ENCODE measurements at places on chromosomes 2 and 18.

GRCh38 chr2:140063356-140063755 lies 1283.2 kb upstream of the NXPH2 start:
- no peak for DNase-seq

DNA sequence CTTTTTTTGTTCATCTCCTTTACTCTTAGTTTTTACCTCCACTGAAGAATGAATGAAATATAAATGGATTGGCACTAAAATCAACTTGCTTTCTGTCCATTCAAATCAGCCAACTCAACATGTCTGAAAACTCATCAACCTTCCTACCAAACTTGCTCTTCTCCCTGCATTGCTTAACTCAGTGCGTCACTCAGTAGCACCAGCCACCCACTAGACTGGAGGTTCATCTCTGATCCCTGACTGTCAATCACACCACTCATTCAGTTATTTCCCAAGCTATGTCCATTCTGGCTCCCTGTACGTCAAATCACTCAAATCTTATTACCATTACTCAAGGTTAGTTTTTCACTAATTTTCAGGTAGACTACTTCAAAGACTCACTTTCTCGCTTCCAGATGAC lies 75.2 kb upstream of the RBMS1 start:
- no peak for DNase-seq

DNA sequence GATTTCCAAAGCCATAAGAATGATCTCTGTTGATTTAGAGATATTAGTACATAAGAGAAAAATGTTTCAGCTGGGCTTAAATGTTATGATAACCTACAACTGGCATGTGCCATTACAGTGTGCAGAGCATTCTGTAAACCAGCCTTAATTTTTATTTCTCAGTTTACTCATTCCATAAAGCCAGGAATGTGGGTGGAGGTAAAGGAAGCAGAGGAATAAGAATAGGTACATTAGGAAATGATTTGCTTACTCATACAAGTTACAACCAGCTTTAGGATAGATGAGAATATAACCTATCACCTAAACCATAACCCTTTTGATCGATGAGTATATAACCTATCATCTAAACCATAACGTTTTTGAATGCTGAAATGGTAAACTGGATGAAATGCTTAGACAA lies 1394.7 kb upstream of the ACVR2A start:
- no peak for DNase-seq

DNA sequence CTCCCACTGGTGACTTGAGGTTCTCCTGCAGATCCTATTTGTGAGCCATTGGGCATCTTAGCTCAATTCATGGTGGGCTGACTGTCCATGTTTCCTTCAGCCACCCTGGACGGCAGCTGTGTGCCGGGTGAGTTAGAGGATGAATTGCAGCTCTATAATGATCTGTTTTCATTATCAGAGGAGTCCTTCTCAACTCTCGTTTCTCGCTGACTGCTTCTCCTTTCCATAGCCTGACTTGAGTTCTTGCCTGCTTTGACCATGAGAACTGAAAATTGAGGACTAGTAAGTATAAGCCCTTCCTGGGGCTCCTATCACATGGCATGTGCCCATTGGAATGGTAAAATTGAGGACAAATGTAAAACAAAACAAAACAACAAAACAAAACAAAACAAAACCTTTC lies 121.8 kb downstream of the CDC42EP3 start:
- DNase-seq, result peak; percentile 80

DNA sequence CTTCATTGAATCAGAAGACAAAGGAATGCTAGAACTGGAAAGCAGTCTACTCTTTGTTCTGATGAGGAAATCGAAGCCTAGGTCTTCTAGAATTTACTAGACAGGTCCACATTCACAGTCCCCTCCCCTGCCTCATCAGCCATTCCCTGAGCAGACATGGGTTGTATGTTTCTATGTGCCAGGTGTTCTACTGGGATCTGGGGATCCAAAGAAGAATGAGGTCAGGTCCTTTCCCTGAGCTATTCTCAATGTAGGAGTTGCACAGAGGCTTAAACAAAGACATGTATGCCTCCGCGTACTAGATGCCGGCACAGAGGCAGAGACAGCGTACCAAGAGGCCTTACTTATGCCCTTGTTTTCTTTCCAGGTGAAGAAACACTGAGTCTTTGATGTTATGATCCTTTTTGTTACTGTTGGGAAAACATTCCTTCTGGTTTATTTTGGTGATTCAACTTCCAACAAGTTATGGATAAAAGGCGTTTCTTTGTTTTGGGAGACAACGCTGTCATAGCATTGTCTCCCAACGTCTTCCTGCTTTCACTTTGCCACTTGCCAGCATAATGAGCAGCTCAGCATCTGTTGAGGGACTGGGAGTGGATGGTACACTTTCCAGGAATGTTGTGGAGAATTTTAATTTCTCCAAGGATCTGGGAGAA lies 174.4 kb downstream of the ALPK2 start:
- no peak for DNase-seq

GRCh38 chr2:154189953-154190352 lies 318.2 kb downstream of the GALNT13 start:
- DNase-seq, result no peak

GRCh38 chr2:145592361-145592760 lies 1072.4 kb upstream of the ZEB2 start:
- no peak for DNase-seq

GRCh38 chr2:199382091-199382490 lies 75.6 kb downstream of the SATB2 start:
- DNase-seq, result no peak

DNA sequence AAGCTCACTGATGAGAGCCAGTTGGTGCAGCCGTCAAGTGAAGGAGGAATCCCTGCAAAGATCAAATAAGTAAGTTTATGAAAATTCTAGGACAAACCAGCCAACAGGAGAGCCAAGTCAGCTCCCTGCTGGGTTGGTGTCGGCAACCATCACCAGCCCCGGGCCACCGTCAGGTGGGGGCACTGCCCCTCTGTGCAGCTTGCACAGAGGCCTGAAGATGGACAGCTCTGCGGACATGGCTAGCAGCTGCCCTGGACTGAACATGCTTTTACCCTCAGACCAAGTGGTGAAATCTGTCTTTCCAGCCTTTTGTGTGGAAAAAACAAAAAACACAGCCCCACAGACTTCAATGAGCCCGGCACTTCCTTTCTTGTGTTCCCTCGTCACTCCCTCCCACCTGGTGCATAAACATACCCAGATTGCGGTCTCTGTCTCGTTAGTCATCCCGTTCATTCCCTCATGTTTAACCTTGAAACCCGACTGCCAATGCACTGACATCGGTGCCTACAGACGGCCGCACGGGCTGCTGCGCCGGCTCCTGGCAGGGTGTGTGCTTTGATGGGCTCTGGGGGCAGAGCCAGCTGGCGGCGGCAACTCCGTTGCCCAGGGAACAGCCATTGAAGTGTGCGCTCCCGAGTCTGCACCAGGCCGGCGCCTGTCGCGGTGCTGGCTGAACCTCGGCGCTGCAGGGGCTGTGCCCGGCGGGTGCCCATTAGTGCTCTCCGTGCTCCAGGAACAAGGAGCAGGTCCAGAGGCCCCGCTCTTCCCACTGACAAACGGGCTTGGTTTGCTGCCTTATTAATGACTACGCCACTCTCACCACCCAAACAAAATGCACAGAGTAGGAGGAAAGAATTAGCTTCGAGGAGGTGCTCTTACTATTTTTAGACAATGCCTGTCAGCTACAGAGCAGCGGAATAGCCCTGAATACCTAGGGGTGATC lies 95.3 kb downstream of the EIPR1 start:
- no peak for DNase-seq

DNA sequence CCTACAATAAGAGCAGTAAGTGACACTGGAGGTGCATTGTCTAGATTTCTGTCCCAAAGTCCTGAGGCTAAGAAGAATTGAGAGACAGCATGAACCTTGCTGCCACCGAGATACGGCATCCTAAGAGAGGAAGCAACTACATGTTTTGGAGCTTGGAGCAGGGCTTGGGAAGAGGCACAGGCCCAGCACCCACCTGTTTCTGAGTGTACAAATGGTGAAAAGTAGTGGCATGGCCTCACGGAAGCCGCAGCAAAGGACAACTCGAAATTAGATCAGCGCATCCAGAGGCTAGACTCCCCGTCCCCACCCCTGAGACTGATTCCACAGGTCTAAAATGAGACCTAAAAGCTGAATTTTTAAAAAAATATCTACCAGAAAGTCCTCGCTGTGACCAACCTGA lies 127.5 kb downstream of the PTGR3 start:
- no peak for DNase-seq

DNA sequence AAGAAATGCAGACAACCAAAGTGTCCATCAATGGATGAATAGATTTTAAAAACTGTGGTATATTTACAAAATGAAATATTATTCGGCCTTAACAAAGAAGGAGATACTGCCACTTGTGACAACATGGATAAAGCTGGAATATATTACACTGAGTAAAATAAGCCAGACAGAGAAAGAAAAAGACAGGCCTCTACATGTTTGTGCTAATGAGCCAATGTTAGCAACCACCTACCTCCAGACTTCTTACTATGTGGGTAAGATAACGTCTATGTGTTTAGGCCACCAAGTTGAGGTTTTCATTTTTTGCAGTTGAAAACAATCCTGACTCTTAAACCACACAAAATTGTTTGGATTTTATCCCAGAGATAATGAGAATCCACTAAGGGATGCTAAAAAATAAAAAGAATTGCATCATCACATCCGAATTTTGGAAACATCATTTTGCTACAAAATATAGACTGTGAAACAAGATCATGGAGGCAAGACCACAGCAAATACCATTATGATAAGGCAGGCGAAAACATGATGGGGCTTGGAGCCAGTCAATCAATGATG lies 47.0 kb downstream of the EVA1A start:
- no peak for DNase-seq

DNA sequence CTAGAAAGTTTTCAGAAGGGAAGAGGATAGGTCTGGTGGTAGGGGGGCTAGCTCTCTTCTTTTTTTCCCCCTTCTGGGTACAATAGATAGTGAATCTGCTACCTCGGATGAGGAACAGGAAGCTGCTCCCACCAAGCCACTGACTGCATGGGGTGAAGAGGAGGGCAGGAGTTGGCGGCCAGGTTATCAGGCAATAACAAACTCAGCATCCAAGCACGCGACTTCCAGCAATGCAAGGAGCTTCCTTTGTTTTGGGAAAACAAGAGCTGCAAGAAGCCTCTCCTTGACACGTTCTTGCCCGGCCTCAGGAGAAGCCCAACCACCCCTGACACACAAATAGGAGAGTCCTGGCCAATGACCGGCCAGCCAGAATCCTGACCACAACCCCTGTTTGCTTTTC lies 32.2 kb downstream of the NHEJ1 start:
- no peak for DNase-seq

DNA sequence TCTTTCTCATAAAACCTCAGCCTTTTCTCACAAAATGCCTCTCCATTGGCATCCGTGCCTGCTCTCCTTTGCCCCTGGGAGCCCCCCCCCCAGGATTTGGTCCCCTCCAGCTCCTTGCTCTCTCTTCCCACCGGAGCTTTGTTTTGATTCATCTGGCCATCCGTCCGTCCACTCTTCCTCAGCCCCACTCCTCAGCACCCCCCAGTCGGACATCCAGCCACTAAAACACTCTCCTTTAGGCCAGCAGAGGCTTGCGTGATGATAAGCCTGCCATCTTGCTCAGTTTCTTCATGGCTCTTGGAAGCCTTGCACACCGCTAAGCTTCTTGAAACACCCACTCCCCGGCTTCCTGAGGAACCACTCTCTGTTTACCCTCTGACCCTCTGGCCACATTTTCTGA lies 31.5 kb upstream of the GNAL start:
- no peak for DNase-seq

- no peak for DNase-seq
These were observed 4.9 kb downstream of the SMC6 start for GRCh38 chr2:17748745-17749144.

GRCh38 chr2:18325118-18325517 lies 235.3 kb downstream of the RDH14 start:
- no peak for DNase-seq

- DNase-seq, result peak; percentile 90
These were observed 836 bp downstream of the ANKRD12 start for GRCh38 chr18:9137168-9138066.

DNA sequence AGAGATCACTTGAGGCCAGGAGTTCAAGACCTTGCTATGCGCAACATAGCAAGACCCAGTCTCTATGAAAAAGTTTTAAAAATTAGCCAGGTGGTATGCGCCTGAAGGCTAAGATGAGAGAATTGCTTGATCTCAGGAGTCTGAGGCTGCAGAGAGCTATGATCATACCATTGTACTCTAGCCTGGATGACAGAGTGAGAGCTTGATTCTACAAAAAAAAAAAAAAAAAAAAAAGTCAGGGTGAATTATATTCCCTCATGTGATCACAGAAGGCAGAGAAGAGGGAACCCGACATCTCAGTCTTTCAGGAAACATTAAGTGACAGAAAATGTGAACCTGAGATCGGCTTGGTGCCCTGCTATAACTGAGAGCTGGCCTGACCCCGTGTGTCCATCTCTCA lies 171.2 kb upstream of the MSH6 start:
- no peak for DNase-seq

DNA sequence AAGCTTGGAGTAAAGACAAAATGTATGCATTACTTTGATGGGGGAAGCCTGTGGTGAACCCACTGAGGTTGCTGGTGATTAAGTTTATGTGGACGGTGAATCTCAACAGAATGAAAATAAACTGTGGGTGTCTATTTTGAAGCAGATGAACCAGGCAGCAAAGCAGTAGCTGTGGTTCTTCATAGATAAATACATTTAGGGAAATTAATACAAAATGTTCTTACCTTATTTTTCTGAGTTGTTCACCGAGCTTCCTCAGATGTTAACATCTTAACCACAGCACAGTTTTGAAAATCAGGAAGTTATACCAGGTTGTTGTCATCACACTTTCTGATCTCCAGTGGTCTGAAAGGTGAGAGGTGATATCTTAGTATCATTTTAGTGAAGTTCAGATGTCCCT lies 53.9 kb downstream of the NCK2 start:
- DNase-seq, result peak; percentile 71

- no peak for DNase-seq
These were observed 474.9 kb upstream of the CWC22 start for GRCh38 chr2:180481998-180482397.

GRCh38 chr2:199850718-199851500 lies at the start of gene FTCDNL1:
TSS of gene FTCDNL1 (minus strand) at chr2:199851192. CDS start at chr2:199848962, 2,230 bp downstream.
- peak; percentile 82 for DNase-seq

DNA sequence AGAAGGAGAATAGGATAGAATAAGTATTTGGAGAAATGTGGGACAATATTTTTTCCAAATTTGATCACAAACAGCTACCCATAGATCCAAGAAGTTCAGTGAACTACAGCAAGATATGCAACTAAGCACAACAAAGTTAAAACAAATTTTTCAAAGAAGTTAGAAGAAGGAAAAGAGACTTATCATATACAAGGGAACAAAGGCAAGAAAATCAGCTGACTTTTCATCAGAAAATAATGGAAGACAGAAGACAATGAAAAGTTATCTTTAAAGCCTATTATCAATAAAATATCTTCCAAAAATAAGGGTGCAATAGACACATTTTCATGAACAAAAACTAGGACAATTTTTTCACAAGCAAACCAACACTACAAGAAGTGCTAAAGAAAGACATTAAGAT lies 202.8 kb upstream of the FN1 start:
- no peak for DNase-seq

GRCh38 chr2:86566158-86566820 lies 3.0 kb upstream of the CHMP3 start:
- no peak for DNase-seq
